ENCODE measurements at places on chromosomes 11 and 22. TPM values are rescaled to one million over a fixed set of nuclear protein-coding genes. Genes with fewer than 3 reads are reported as not detected.

DNA sequence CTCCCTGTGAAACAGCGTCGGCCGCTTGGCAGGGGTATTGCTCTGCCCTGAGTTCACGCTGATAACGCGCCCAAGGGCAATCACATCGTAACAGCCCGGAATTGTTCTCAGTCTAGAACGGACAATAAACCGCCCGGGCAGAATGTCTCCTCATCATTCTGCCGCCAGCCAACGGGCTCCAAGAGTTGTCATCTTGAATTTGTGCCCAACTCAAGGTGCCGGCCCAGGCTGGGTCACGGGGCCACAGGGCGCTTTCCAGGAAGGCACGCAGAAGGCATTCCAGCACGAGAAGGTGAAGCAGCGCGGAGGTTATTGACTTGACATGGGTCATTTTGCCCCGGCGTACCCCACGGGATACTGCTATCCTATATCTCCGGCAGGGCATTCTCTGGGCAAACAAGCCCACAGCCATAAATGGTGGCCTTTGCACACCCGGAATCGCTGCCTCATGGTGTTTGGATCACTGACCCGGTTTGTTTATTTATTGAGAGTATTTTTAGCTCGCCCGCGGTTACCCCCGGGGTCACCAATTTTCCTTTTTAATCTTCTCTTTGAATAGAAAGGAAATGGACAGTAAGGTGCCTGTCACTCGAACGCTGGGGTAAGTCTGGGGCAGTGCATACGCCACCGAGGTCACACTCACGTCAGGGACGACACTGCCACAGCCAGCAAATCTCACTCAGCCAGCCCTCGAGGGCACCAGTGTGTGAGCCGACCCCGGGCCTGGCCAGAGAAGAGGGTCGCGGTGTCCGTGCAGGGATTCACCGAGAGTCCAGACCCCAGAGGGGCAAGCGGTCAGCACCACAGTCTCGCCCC lies 72.4 kb upstream of the FGF3 start:
- no peaks in the 10 kb centered on the region for H3K27me3 ChIP-seq
- H3K27ac ChIP-seq, result peak overlapping the region; percentile 6
- no peak overlapping the region for H3K4me3 ChIP-seq
- peak; percentile 93 for DNase-seq
- H3K36me3 ChIP-seq, result no peaks in the 10 kb centered on the region

DNA sequence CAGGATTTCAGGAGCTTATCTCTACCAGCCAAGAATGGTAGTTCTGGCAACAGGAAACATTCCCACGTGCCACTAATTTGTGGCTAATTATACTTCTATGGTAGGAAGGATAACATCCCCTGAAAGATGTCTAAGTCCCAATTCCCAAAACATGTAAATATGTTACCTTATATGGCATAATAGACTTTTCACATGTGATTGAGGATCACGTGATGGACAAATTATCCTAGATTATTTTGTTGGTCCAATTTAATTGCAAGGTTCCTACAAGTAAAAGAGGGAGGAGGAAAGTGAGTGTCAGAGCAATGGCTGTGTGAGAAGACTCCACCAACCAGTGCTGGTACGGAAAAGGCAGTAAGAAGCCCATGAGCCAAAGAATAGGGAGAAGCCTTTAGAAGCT lies 9.9 kb upstream of the MSANTD4 start:
- no peak for DNase-seq
- no peaks in the 10 kb centered on the region for H3K36me3 ChIP-seq
- no peaks in the 10 kb centered on the region for H3K27me3 ChIP-seq
- H3K4me3 ChIP-seq, result no peak overlapping the region

GRCh38 chr11:830295-831117 lies 2.2 kb upstream of the CD151 start:
- H3K27ac ChIP-seq, result no peak overlapping the region
- H3K36me3 ChIP-seq, result no peaks in the 10 kb centered on the region
- peak; percentile 85 for DNase-seq
- peaks cover 52% of the 10 kb centered on the region for H3K4me1 ChIP-seq
- no peaks in the 10 kb centered on the region for H3K27me3 ChIP-seq

DNA sequence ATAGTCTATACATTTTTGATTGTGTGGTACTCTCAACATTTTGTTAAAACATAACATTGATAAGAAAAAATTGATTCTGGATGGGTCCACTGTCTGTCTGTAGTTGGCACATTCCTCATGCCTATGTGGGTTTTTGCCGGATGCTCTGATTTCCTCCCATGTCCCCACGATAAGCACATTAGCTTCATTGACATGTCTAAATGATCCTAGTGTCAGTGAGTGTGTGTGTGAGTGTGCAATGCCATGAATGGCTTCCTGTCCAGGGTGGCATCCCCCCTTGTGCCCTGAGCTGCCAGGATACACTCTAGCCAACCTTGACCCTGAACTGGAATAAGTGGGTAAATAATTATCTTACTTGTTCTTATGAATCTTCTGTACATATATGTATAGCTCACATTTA lies 5.4 kb downstream of the SFI1 start:
- H3K36me3 ChIP-seq, result no peaks in the 10 kb centered on the region
- H3K4me1 ChIP-seq, result peaks cover 9% of the 10 kb centered on the region
- no peak for DNase-seq
- H3K27ac ChIP-seq, result no peak overlapping the region
- no peak overlapping the region for H3K4me3 ChIP-seq

DNA sequence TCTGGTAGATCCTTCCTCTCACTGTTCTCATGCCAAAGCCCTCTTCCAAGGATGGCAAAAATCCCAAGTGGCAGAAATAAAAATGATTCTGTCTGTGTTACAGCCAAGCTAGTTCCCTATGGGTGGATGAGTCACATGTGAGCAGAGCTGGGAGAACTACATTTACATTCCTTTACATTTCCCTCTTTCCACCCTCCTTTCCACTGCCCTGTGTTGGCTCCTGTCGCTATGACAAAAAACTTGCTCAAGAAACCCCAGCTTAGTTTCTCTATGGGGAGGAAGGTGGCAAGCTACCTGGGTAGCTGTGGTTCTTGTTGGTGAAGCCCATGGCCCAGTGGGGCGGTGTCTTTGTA lies 10.2 kb upstream of the DDB2 start:
- H3K4me3 ChIP-seq, result no peak overlapping the region
- H3K27me3 ChIP-seq, result no peaks in the 10 kb centered on the region
- no peaks in the 10 kb centered on the region for H3K36me3 ChIP-seq
- no peak overlapping the region for H3K27ac ChIP-seq

DNA sequence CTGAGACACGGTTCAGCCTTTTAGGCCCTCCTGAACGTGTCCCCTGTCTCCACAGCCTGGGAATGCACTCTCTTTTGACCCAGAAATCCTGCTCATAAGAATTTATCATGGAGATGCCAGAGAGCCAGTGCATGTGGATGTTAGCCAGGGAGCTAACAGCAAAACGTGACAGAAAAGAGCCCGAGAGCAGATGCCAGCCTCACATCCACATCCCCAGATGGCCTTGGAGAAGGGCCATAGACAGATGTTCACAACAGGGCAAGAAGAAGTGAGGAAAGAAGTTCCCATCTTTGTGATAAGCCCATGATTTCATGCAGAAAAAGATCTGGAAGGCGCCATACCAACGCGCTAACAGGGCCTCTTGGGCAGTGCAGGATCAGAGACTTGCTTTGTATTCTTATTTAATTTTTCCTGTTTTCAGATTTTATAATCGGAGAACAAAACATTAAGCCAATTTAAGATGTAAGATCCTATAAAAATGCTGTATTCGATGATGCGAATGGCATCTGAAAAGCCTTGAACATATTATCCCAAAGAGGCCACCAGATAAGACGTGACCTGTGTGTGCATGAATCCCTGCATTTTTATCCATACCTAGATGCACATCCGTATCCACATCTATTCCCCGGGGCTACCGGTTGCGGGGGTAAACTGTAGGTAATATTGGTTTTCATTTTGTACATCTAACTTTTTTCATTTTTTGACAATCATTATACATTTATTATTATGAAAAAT lies 48.7 kb downstream of the IGLL5 start:
- H3K4me1 ChIP-seq, result no peaks in the 10 kb centered on the region
- H3K27me3 ChIP-seq, result no peaks in the 10 kb centered on the region
- H3K4me3 ChIP-seq, result no peak overlapping the region
- H3K36me3 ChIP-seq, result no peaks in the 10 kb centered on the region

DNA sequence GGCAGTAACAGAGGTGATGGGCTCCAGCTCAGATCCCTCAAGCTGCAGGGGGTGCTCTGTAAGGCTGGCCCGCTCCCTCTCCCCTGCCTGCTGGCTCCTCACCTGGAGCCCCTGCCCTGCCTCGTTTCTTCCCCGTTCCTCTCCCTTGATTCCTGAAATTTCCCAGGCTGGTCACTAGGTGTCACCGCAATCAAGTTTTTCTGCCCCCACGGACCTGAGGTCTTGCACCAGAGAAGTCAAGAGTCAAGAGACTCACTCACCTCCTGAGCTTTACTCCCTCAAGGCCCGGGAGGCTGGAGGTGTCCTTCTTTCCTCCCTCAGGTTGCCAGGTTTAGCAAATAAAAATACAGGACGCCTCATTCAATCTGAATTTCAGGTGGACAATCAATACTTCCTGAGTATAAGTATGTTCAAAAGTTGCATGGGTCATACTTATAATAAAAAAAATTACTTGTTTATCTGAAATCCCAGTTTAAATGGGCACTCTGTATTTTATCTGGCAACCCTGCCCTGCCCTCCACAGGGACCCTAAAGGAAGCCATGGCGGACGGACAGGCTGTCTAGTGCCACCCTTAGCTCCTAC lies 69.2 kb downstream of the SCUBE1 start:
- H3K4me1 ChIP-seq, result peaks cover 9% of the 10 kb centered on the region
- DNase-seq, result peak; percentile 54
- no peak overlapping the region for H3K4me3 ChIP-seq
- no peaks in the 10 kb centered on the region for H3K36me3 ChIP-seq
- H3K27me3 ChIP-seq, result no peaks in the 10 kb centered on the region

DNA sequence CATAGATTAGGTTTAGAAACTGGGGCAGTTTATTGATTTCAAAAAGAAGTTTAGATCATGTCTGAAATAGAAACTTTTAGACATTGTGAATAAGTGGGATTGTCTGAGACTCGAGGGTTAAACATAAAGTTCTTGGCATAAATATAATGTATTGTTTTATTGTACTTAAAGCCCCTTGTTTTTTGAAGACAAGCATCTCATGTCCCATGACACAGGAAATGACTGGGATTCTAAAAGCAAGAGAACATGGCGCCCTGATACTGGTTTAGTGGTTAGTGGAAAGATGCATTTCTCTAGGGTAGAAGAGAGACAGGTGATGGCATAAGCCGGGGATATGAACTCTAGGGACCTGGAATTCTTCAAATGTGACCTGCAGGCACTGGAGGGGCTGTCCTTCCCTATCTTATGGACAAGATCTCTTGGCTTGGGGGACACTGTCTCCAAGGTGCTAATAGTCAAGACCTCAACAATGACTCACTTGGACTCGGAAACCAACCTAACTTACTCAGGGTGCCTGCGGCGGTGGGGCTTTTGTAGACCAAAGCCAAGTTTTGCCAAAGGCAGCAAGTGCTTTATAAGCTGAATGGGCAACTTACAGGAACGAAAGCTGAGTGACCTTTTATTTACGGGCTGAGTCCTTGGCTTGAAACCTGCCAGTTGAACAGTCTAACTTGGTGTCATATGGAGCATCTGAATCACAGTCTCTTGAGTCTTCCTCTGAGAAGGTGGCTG lies 48.2 kb downstream of the UBASH3B start:
- H3K4me1 ChIP-seq, result no peaks in the 10 kb centered on the region
- H3K4me3 ChIP-seq, result no peak overlapping the region
- H3K27ac ChIP-seq, result no peak overlapping the region
- no peaks in the 10 kb centered on the region for H3K27me3 ChIP-seq
- H3K36me3 ChIP-seq, result no peaks in the 10 kb centered on the region
- DNase-seq, result no peak

- H3K36me3 ChIP-seq, result no peaks in the 10 kb centered on the region
- H3K27me3 ChIP-seq, result no peaks in the 10 kb centered on the region
- H3K4me1 ChIP-seq, result peaks cover 30% of the 10 kb centered on the region
- DNase-seq, result no peak
- no peak overlapping the region for H3K4me3 ChIP-seq
- peak overlapping the region; percentile 0 for H3K27ac ChIP-seq
Measured at GRCh38 chr11:76074148-76075095, 131.9 kb downstream of the WNT11 start.

GRCh38 chr11:122267602-122268001 lies 151.6 kb upstream of the BLID start:
- no peak overlapping the region for H3K27ac ChIP-seq
- H3K36me3 ChIP-seq, result no peaks in the 10 kb centered on the region
- H3K4me3 ChIP-seq, result no peak overlapping the region
- H3K27me3 ChIP-seq, result no peaks in the 10 kb centered on the region
- DNase-seq, result no peak

OR10AG1 gene
- not detected for total RNA-seq

RASSF10 gene
- total RNA-seq, result not detected

PAX6 gene
- 0.11 TPM for total RNA-seq

Data from adrenal gland (tissue), 19 donors.